ENCODE measurements at places on chromosomes 7 and 10.

GRCh38 chr7:151389096-151389767 lies 20.6 kb downstream of the WDR86 start:
- no peak for DNase-seq

DNA sequence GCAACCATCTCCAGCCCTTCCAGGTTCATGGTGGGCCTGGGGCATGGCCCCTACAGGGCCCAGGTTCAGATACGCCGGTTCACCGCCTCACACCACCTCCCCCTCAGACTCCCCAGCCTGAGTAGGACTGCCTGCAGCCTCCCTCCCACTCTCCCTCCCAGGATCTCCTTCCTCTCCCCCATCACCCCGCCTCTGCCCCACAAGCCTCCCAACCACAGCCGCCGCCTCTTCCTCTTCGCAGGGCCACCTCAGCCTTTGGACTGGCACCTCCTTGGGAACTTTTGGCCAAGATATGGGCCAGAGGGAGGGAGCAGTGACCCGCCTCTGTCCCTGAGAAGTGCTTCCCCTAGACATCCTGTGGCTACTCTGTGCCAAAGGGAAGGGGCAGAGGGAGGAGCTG lies 9.3 kb downstream of the KCNIP2 start:
- DNase-seq, result no peak

DNA sequence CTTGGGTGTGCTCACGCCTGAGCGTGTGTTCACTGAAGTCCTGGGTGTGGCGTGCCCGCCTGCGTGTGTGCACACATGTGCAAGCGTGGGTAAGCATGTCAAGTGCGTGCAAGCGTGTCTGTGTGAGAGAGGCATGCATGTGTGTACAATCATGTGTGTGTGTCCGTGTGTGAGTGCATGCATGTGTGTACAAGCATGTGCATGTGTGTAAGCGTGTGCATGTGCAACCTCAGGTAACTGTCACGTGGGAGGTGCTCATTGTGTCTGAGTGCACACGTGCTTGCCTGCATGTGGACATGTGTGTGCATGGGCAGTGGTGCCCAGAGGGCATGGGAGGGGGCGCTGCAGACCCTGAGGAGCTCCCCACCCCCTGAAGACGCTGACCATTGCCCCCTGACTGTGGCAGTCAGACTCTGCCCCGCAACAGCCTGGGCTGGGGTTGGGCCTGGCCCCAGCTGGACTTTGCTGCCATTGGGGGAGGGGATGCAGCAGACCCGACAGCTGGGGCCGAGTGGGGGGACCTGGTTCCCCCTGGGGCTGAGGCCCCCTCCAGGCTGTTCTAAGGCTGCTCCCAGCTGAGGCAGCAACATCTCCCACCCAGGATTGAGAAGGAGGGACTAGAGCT lies 88.1 kb downstream of the UNCX start:
- DNase-seq, result no peak

- no peak for DNase-seq
Observed at GRCh38 chr7:53642361-53642760, 606.9 kb downstream of the POM121L12 start.

DNA sequence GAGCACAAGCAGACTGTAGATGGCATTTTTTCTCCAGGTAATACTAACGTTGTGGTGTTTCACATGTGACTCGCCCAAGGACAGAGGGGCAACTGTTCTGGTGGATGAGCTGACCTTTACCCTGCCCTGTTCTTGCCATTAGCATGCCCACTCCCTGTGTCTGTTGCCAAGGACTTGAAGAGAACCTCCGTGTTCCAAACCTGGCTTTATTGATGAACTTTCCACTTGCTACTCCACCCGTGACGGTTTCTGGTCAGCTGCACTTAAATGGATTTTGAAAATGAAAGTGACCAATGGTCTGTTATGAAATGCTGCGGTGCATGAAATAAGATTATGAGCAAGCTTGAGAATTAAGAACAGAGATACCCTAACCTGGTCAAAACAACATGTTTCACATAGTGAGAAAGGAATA lies 30.4 kb downstream of the LRRC4 start:
- no peak for DNase-seq

DNA sequence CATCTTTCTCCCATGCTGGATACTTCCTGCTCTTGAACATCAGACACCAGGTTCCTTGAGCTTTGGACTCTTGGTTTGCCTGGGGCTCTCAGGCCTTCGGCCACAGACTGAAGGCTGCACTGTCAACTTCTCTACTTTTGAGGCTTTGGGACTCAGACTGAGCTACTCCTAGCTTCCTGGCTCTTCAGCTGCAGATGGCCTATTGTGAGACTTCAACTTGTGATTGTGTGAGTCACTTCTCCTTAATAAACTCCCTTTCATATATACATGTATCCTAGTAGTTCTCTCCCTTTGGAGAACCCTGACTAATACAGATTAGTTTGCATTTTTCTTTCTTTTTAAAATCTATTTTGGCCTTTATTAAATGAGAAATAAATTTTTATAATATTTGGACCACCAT lies 276.2 kb upstream of the SEMA3C start:
- DNase-seq, result no peak

DNA sequence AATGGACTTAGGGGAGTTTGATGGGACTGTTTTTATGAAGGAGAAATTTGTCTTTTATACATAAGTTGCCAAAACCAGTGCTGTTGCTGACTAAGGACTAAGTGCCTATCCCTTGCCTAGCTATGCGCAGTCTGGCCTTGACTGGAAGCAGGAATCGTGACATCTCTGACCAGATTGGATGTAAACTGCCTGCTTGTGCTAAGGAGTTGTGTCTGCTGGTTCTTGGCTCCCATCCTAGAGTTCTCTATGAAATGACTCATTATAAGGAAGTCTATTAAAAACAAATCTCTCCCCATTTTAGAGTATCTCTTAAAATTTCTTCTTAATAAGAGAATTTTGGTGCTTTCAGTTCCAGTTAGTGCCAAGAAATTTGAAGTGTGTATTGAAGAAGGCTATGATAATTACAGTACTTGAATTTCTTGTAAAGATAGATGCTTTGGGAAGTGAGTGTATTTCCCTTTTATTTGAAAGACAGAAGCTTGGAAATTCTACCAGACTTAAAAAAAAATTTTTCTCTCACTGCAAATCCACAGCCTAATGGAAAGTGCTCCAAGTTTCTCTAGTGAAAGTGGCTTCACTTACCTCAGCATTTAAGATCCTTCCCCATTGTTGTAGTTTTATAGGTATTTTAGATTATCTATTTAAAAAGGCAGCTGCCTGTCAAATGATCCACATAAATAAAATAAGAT lies 77.6 kb downstream of the BICC1 start:
- no peak for DNase-seq

DNA sequence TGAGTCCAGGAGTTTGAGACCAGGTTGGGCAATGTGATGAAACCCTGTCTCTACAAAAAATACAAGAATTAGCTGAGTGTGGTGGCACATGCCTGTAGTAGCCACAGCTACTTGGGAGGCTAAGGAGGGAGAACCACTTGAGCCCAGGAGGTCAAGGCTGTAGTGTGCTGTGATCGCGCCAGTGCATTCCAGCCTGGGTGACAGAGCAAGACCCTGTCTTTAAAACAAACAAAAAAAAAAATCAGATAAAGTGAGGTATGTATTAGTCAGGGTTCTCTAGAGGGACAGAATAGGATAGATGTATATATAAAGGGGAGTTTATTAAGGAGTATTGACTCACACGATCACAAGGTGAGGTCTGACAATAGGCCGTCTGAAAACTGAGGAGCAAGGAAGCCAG lies 101.5 kb upstream of the GPR26 start:
- DNase-seq, result no peak

DNA sequence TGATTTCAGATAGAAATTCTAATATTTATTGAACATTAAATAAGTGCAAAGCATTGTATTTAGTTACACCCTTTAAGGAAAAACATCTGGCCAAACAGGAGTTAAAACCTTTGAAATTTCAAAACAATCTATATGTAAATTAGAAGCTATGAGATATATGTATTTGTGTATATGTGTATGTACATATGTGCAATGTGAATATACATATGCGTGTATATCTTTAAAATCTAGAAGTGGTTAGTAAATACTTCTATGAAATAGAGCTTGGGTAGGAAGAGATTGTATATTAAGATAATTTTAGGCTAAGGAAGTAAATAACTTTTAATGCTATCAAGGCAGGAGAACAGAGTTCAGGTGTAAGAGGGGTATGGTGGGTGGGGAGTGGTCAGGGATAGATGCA lies 9.3 kb downstream of the WEE2 start:
- DNase-seq, result no peak

- no peak for DNase-seq
Observed at GRCh38 chr7:158997471-158997870, 141.1 kb downstream of the DYNC2I1 start.
